ENCODE measurements at places on chromosomes 3 and 15.

DNA sequence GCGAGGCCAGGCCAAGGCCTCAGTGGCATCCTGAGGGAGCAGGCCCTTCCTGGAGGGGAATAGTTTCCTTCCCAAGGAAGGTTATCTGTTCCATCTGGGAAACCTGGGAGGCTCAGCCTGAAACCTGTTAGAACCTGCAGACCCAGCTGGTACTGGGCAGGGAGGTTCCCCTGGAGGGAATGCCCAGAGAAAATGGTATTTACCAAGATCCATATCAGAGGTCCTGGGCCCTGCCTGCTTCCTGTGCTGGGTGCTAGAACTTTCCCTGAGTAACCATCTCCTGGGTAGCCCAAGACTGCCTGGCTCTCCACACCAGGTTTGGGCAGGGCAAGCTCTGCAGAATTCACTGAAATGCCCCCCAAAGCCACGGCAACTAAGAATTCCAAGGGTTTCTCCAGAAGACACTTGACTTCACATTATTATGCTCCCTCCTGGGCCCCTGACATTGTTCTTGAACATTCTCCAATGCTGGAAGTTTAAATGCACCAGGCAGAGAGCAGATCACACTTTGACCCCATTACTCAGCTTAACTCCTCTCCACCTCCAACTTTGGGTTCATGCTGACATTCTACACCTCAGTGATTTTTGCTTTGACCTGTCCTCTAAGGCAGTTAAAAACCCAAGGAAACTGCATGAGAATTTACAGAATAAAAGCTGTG is 2.0 kb downstream of the CA12 start:
- H3K27me3 ChIP-seq = no peaks in the 10 kb centered on the region
- peaks cover 6% of the 10 kb centered on the region for H3K4me1 ChIP-seq
- DNase-seq = no peak
- H3K36me3 ChIP-seq = no peaks in the 10 kb centered on the region

DNA sequence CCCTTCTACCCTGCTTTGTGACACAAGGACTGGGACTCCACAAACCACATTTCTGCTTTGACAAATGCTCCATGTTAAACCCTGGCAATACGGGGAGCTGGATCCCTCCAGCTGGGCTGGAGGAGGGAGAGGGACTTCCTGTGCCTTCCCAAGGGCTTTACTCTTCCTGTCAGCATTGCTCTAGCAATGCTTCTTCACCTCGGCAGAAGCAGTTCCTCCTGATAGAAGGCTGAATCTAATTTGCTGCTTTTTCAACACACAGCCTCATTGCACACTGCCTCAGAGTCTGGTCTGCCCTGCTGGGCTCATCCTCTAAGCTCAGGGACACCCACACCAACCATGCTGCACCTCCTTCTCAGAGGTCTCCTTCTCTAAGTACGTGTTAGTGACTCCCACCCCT is 142.8 kb upstream of the SMAD3 start:
- no peaks in the 10 kb centered on the region for H3K27me3 ChIP-seq
- no peaks in the 10 kb centered on the region for H3K36me3 ChIP-seq
- H3K4me1 ChIP-seq = no peaks in the 10 kb centered on the region

DNA sequence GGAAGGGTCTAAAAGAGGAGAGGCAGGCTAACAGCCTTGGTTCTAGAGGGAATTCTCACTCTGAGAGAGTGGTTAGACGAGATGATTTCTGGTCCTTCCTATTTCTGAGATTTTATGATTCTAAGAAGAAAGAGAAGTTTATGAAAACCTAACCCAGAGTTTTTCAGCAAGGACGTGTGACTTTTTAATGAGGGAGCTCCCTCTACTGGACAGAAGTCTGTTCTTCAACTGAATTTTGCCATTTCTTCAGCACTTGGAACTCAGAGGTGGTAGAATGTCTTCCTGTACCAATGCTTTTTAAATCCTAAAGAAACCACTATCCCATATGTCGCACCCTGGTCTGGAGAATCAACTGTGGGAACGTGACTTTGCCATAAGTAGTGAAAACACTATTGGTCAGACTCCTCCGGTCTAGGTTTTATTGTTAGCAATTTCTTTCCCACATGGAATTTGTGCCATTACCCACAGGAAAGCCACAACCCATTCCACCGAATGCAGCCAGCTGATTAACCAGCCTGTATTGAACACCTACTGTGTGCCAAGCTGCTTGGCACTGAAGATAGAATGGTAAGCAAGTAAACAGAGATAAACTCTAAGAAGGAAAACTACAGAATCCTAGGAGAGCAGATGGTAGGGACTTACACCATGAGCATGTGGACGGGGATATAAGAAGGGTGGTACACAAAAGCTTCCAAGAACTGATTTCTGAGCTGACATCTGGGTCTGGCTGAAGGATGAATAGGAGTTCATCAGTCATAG is 199.5 kb upstream of the LMCD1 start:
- no peaks in the 10 kb centered on the region for H3K27me3 ChIP-seq
- no peaks in the 10 kb centered on the region for H3K4me1 ChIP-seq
- H3K4me3 ChIP-seq = no peak overlapping the region
- no peaks in the 10 kb centered on the region for H3K36me3 ChIP-seq
- DNase-seq = no peak
- no peak overlapping the region for H3K27ac ChIP-seq

DNA sequence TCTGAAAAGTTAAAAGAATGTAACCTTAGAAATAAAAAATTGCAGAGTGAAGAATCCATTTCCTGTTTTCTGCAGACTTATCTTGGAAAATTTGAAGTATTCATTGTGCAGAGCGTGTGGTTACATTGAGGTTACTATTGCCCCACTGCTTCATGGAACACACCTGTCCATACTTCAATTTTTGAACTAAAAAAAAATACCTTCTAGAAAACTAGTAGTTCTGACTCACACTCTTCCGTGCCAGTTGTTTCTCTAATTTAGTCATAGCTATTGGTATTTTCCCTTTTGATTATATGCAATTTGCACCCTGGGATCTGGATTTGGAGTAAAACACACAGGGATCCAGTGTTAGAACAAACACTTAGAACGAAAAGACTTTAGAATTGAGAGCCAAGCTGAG is 111.8 kb upstream of the LYSMD4 start:
- no peaks in the 10 kb centered on the region for H3K36me3 ChIP-seq
- DNase-seq = no peak
- no peaks in the 10 kb centered on the region for H3K27me3 ChIP-seq
- H3K4me3 ChIP-seq = no peak overlapping the region

DNA sequence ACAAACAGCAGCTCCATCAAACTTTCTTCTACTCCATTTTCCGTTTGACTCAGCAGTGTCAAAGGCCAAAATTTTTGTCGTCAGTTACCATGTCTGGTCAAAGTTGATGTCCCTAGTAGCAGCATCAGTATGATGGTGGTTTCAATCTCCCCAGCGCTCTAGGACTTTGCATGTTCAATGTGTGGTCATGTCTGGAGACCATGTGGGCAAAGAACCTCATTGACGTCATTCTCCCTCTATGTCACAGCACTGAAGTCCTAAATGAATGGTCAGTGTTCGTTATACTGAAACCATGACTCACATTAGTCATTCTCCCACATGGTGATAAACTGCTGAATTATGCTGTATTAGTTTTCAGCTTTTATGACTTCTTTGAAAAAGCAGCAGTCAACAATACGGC is 23.2 kb downstream of the SHC4 start:
- no peaks in the 10 kb centered on the region for H3K27me3 ChIP-seq
- H3K27ac ChIP-seq = no peak overlapping the region
- H3K4me1 ChIP-seq = no peaks in the 10 kb centered on the region
- DNase-seq = no peak
- H3K36me3 ChIP-seq = no peaks in the 10 kb centered on the region
- no peak overlapping the region for H3K4me3 ChIP-seq

DNA sequence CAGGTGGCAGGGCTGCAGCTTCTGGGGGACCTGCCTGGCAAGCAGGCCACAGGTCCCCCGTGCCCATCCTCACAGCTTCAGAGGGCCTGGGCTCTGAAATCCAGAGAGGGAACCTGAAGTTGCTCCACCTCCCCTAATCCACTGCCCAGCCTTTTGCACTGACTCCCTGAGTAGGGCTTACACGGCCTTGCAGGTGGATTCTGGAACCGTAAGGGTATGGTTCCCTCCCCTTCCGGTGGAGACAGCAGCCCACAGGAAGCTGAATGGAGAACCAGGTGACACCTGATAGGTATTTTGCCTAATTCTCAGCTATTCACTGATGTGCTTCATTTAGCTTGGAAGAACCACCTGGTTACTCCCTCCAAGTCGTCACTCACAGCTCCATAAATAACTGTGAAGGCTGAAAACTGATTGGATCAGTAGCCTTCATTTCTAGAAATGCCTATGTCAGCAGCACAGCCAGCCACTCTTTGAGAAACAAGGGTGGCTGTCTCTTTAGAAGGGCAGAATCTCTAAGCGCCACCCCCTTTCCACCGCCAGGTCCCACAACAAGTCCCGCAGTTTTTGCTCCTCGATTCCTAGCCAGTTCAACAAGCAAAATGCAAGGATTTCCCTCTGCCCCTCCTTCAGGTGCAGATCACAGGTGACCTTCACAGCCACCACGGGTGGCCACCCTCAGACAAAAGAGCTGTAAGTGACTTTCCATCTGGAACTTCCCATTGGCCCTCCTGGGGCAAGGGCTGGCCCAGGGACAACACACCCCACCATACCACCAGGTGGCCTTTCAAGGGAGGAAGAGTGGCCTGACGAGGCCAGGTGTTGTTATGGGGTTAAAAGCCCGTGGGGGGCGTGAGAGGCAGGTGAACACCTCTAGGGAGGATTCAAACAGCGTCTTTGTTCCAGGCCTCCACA is 112.9 kb downstream of the SEC22A start:
- DNase-seq = no peak
- no peaks in the 10 kb centered on the region for H3K27me3 ChIP-seq
- no peaks in the 10 kb centered on the region for H3K36me3 ChIP-seq
- H3K27ac ChIP-seq = no peak overlapping the region

All from breast epithelium (tissue), 4 donors.